ENCODE measurements at places on chromosomes 11 and 22. TPM values are rescaled to one million over a fixed set of nuclear protein-coding genes. Genes with fewer than 3 reads are reported as not detected.

DNA sequence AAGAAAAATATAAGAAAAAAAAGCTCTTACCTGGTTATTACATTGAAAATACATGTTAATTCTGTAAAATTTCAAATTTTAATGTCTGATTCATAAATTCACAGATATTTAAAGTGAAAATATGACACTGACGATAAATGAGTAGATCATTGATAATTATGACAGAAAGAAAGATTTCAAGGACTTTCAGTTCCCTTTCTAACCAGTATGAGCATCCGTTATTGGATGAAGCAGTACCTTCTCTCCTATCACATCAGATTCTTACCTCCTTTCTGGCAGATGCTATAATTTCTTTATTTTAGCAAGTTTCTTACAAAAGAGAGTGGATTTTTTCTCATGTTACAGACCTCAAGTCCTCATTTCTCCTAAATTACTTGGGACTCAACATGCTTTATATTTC lies 847.3 kb downstream of the JRKL start:
- DNase-seq: no peak

CCDC157 gene
- 6.0 TPM for total RNA-seq

DNA sequence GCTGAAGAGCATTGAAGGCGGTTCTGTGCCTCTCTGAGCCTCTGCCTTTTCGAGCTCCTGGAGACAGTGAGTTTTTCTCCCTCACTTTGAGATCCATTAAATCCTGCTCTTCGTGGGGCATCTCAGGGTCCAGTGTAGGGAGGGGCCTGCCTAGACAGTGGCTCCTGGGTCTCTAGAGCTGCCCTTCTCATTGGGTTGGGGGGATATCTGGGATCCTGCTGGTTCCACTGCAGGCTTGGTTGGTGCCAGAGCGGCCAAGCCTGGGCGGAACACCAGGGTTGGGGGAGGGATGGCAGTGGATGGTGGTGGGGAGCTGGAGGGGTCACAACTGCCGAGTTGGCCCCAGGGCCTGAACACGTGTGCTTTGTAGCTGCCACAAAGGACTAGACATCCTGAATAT lies 52.2 kb upstream of the CARS1 start:
- no peak for DNase-seq

VSIG10L2 gene
- not detected for total RNA-seq

DNA sequence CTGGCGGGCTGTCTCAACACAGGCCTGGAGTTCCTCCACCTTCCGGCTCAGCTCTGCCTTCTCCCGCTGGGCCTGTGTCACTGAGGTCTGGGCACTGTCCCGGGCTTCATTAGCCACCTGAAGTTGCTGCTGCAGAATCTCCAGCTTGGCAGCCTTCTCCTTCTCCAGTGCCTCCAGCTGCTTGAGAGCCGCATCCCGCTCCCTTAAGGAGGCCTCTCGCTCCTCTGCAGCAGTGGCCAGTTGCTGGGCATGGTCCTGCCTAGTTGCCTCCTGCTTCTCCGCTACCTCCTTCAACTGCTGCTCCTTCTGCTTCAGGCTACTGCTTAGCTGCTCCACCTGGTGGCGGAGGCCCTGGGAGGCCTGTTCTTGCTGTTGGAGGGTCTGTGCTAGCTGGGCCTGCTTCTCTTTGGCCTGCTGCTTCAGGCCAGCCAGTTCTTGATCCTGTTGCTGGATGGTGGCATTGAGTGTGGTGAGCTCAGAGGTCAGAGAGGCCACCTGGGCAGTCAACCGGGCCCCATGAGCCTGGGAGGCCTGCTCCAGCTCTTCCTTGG lies 16.9 kb downstream of the IL18BP start:
- DNase-seq: no peak

Data from A673 (cell line).